ENCODE measurements at places on chromosomes 16 and 17.

GRCh38 chr17:14118951-14119350 lies 49.6 kb downstream of the COX10 start:
- no peak for DNase-seq

- no peak for DNase-seq
These were observed 20.9 kb downstream of the ZFHX3 start for GRCh38 chr16:73026754-73027684.

- no peak for DNase-seq
These were observed 110.7 kb downstream of the HS3ST3A1 start for GRCh38 chr17:13490906-13491482.

- no peak for DNase-seq
These were observed 223.7 kb downstream of the CBLN1 start for GRCh38 chr16:49057936-49058335.

DNA sequence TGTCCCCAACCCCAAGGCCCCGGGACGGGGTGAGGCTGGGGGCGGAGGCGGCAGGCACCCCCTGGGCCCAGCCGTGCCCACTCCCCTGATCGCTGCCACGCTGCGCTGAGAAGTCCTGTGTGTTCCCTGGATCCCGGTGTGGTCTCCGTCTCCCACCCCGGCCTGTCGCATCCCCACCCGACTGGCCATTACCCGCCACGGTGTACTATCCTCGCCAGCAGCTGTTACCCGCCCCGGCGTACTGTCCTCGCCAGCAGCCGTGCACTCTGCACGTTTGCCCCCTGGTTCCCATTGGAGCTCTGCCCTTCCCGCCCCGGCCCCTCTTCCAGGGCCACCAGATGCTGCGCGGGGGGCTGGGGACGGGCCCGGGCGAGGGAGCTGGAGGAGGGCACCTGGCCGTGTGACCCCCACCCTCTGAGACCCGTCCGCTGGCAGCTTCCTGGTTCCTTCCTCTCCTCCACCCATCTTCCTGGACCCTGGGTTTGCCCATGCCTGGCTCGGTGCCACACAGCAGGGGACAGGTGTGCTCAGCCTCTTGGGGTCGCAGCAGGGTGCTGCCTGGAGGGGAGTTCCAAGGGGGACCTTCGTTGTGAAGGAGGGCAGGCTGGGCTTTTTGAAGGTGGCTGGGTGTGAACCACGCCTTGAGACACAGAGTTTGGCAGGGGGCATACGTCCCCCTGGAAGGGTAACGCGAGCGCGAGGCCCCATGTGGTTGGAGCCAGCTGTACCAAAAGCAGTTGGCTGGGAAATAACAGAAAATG lies 19.7 kb downstream of the BAHCC1 start:
- peak; percentile 30 for DNase-seq

DNA sequence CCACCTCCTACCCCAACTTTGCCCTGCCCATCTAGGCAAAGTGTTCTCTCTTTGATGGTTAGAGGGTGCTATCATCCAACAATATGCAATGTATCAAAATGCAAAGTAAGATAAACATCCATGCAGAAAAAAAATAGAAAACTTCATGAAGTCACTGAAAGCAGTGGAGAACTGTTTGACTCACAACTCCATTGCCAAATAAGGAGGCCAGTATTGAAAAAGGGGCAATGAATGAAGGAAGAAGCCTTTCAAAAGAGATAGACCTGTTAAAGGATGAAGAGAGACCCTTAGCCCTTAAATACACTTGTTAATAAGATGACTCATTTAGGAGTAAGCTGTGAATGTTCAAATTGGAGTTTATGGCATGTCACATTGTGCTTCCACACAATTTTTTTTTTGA lies 13.0 kb downstream of the FA2H start:
- DNase-seq: no peak

DNA sequence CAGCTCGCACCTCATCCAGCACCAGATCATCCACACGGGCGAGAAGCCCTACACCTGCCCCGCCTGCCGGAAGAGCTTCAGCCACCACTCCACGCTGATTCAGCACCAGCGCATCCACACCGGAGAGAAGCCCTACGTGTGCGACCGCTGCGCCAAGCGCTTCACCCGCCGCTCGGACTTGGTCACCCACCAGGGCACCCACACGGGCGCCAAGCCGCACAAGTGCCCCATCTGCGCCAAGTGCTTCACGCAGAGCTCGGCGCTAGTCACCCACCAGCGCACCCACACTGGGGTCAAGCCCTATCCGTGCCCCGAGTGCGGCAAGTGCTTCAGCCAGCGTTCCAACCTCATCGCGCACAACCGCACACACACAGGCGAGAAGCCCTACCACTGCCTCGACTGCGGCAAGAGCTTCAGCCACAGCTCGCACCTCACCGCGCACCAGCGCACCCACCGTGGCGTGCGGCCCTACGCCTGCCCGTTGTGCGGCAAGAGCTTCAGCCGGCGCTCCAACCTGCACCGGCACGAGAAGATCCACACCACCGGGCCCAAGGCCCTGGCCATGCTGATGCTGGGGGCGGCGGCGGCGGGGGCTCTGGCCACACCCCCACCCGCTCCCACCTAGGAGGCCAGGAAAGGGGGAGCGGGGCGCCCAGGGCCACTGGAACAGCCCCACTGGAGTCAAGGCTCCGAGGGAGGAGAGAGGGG lies 7.5 kb downstream of the ZNF205 start:
- DNase-seq: no peak

GRCh38 chr16:84150926-84151325 lies 5.8 kb downstream of the DNAAF1 start:
- no peak for DNase-seq

GRCh38 chr17:66448026-66448639 lies 145.7 kb downstream of the PRKCA start:
- DNase-seq: no peak

- DNase-seq: peak; percentile 40
These were observed 184.8 kb upstream of the ZFHX3 start for GRCh38 chr16:73232555-73233328.

DNA sequence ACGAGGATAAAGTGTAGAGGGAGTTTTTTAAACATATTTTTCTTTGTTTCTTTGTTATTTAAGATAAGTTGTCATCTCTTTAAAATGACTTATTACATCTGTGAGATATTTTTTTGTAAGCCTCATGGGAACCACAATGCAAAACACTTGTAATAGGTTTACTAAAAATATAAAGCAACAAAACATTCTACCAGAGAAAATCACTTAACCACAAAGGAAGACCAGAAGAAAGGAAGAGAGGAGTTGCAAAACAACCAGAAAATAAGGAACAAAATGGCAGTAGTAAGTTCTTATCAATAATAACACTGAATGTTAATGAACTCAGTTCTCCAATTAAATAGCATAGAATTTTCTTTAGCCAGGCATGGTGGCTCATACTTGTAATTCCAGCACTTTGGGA lies 22.9 kb downstream of the DHRS7B start:
- no peak for DNase-seq

DNA sequence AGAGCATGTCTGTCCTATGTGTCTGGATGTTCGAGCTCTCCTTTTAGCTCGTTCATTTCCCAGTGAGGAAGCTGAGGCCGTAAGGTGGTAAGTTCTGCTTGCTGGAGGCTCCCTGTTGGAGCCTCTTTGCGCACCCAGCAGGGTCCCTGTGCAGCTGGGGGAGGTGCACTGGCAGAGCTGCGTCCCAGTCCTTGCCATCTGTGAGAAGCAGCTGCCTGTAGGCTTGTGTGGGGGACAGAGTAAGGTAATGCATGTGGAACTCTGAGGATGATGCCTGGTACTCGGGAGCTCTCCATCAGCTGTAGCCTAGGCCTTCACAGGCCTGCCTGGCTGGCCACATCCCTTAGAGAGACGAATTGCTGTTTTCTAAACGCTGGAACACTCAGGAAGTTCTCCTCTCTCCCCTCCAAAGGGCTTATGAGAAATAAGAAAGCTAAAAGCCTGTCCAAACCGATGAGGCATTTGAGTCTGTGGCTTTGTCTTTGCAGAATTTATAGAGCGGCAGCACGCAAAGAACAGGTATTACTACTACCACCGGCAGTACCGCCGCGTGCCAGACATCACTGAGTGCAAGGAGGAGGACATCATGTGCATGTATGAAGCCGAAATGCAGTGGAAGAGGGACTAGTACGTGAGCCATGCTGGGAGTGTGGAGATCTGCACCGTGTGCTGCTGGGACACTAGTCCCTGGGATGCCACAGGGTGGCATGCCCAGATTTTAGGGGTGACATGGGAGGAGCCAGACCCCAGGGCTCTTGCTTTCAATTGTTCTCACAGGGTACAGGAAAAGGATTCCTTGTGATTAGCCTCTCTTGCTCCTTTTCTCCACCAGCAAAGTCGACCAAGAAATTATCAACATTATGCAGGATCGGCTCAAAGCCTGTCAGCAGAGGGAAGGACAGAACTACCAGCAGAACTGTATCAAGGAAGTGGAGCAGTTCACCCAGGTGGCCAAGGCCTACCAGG lies 1.6 kb downstream of the NDUFB10 start:
- peak; percentile 79 for DNase-seq

DNA sequence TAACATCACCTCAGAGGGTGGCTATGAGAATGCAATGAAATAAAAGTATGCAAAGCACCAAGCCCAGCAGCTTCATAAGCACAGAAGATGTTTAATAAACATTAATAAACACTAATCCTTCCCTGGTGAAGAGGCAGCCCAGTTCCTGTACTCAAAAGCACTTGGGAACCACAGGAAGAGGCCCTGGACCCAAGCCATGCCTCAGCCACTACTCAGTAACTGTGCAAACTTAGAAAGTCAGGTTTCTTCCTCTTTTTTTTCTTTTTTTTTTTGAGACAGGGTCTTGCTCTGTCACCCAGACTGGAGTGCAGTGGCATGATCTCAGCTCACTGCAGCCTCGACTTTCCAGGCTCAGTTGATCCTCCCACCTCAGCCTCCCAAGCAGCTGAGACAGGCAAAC lies 5.3 kb downstream of the ARHGAP17 start:
- DNase-seq: no peak

GRCh38 chr16:27383556-27384243 lies 18.3 kb upstream of the IL21R start:
- no peak for DNase-seq

DNA sequence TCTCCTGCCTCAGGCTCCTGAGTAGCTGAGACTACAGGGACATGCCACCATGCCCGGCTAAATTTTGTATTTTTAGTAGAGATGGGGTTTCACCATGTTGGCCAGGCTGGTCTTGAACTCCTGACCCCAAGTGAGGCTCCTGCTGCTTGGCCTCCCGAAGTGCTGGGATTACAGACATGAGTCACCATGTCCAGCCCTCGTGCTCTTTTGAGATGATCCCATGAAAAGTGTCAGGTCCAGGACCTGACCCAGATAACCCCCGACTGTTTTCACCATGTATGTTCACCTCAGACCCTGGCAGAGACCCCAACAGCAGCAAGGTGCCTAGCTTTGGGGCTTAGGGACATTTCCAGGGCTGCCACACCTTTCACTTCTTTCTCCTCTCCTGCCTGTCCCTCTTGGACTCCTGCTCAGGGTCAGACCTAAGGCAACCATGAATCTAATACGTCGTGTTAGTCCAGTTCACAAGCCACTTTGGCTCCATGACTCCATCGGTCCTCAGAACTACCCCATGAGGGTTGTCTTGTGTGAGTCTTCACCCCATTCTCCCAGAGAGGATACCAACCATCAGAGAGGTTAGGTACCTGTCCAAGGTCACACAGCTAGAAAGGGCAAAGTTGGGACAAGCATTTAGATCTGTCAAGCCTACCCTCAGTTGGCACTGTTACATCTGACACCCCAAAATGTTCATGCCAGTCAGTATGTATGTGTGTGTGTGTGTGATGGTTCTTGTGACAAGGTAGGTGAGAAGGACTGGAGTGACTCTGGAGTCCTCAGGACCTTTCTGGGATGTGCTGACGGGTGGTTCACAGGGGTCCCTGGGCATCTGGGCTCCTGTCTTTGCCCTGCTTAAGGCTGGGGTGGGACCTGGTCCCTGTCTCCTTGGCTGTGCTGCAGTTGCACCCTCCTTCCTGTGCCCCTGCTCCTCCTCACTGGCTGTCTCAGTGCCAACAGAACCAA lies 23.1 kb upstream of the MAP3K14 start:
- DNase-seq: no peak

Measured in NCI-H524 treated with DMSO at 0.1 percent for 48 hours (cell line).